Ascending aorta (tissue), 2 donors: ENCODE measurements at places on chromosomes 1 and 21.
A peak's percentile ranks its signal among the peaks of the same experiment; 100 is the strongest.

GRCh38 chr1:41449326-41449921 is 35.1 kb downstream of the EDN2 start:
- no peak for DNase-seq

- DNase-seq, result no peak
Observed at GRCh38 chr1:53982034-53982762, 35.8 kb downstream of the LDLRAD1 start.

DNA sequence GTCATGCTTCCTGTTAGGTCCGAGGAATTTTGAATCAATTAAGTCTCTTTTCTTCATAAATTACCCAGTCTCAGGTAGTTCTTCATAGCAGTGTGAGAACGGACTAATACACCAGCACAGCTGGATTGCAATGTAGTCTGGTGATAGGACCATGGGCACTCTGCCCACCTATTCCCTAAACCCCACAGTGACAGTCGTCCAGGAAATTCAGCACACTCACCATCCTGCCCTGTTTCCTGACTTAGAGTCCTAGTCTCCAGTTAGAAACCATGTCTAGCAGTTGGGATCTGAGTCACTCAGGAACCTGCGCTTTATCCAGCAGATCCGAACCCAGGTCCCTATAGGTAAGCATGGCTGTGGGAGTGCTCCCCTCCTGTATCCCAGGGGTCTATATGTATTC is 149.3 kb upstream of the TNR start:
- no peak for DNase-seq

- no peak for DNase-seq
Observed at GRCh38 chr1:169809370-169810095, 14.8 kb upstream of the METTL18 start.

DNA sequence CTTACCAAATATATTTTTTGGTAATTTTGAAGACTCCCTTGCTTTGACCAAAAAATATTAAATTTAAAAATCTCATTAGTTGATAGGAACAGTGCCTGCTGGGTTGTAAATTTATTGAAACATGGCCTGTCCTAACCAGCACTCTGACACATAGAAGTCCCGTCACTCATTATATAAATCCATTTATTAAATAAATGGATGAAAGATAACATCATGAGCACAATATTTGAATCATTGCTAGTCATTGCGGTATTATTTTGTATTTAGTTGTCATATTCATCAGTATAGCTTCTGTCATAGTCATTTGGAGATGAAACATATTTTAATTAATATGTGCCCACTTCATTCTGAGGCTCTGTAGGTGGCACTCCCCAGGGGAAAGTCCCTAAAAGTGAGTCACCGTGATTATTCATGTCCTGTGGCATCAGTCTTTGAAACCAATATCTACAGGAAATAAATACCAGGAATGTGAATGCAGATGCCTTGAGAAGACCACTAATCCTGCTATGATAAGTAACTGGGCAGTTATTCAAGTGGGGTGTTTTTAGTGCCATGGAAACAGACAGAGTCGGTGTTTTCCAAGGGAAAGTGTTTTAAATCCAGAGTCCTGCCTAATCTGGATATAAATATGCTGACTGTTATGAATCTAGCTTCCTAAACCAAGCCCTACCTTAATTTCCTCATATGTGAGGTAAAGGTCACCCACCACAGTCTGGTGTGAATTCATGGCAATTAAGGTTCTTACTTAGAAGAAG is 302.0 kb downstream of the DUSP10 start:
- no peak for DNase-seq

DNA sequence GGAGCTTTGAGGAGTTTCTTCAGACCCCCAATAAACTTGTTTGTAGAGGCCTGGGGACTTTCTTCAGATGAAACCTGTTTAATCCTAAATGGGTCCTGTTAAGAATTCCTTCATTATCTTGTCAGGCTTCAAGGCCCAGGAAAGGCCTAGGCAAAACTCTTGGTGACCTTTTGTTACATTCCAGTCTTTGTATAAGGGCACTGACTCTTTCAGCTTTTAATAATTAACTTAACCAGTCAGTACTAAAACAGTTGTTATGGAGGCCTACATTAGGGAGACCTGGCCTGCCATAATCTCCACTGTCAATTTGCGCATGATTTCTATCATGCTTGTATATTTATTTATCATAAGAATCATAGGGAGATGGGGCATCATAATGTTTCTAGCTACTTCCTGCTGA is 110.2 kb downstream of the FCRL5 start:
- no peak for DNase-seq

- no peak for DNase-seq
Observed at GRCh38 chr1:197781968-197782721, 6.9 kb upstream of the DENND1B start.

DNA sequence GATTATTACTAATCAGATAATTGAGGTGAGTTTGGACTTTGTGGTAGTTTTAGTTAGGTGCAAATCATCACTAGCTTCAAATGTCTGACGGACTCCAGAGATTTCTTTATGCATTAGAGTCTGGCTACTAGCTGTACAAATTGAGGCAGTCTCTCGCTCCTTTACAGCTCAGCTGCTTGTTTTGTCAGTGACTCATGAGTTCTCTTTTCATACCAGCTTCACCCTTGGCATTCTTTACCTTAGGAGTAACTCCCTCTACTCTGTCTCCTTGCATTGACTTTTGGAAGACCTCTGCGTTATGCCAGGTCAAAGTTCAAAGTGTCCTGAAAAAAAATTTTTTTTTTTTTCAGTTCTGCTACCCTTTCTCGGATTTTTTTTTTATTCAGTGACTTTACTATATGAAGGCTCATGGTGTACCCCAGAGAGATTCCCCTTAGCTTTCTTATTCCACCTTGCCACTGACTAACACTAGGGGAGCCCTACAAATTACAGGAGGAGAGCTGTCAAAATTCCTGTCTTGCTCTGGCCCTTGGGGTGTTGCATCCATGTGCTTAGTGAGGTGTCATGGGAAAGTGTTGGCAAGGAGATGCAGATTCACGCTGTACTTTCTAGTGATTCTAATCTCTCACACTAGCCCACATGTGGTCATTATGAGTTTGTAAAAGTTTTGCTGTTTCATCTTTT is 576.6 kb downstream of the ADGRL2 start:
- no peak for DNase-seq

DNA sequence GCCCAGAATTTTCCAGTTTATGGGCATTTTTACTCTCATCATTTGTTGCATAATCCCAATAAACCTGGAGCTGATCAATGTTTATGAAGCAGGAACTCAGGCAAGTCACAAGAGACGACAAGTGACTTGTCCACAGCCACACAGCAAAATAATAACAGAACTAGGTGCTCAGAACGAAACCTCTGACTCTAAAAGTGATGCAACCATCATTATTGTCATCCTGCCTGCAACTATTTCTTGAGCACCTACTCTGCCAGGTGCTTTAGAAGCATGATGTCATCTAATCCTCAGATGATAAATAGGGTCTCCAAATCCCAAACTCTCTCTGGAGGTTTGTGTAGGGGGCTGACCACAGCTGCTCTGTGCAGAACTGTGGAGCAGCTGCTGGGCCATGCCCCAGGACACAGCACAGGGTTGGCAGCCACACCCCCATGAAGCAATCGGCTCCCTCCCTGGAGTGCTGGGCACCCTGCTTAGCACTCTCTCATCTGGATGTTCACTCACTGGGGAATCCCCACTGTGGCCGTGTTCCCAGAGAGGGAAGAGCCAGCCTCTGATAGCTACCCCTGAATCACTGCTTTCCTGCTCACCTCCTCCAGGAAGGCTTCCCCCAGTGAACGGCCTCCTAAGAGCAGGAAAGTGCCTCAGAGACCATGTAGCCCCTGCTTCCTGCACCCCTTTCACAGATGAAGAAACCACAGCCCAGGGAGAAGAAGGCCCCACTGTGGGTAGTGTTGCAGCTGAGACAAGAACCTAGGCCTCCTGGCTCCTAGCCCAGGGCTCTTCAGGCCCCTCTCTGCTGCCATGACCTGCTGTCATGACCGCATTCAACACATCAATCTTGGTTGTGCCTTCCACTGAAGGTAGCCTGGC is 2.1 kb downstream of the TTC22 start:
- DNase-seq, result no peak

DNA sequence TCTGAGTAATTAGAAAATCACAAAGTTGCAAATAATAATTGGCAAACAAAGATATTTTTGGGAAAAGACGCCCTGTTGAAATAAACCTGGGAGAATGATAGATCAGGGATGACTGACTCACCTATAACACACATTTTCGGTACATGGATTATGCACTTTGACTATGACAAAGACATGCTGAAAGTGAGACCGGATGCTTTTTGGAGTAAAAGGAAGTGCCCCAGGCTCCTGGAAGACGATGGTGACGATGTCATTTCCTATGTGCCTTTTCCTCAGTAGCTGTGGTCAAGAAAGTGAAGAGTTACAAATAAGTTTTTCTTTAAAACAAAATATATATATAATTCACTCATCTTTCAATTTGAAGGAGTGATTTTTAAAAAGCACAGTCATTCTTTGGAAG is 158.7 kb downstream of the SIPA1L2 start:
- no peak for DNase-seq

GRCh38 chr1:43072314-43072713 is 99.8 kb downstream of the EBNA1BP2 start:
- no peak for DNase-seq

- DNase-seq, result no peak
Observed at GRCh38 chr1:59233444-59233843, 63.5 kb upstream of the FGGY start.

GRCh38 chr1:182249201-182249676 is 142.4 kb downstream of the GLUL start:
- no peak for DNase-seq

DNA sequence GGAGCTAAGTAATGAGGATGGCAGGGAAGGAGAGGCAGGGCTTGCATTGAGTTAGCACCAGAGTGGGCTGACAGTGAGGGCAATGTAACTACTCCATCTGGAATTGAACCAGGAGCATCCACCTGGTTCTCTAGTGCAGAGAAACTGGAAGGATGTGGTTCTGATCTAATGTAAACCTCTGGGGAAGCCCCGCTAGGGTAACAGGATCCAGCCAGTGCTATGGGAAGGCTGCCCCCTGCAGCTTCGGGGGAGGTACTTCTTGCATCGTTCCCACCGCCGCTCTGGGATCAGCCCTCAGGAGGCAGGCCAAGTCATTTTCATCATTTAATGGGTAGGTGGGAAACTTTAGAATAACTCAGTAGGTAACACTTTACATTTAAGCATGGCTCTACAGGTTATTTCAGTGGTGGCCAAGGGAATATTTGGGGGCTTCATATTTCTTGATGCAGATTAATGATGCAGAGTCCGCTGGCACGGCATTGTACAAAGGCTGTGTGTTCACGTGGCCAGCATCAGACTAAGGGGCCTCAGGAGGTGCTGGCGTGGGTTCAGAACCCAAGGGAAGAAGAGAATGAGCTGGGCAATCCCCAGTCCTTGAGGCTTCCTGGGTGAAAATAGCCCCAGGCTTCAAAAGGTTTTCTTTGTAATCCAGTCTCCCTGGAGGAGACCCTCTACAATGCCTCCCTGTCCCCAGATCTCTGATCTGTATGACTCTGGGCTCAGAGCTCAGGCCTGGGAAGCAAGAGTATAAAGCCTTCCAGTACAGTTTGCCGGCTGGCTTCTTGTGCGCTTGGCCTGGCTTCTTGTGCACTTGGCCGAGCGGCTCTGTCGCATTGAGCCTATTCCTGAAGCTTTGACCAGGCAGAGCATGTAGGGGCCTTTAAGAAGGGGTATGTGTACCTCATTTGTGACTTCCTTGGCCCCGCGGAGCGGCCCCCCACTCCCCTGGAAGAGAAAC is 26.4 kb upstream of the KAZN start:
- no peak for DNase-seq

GRCh38 chr1:25145775-25146393 is 86.4 kb downstream of the SYF2 start:
- no peak for DNase-seq

- DNase-seq, result no peak
Observed at GRCh38 chr1:55018395-55018794, 19.7 kb downstream of the BSND start.

GRCh38 chr1:6569033-6569432 is 10.8 kb upstream of the ZBTB48 start:
- no peak for DNase-seq

DNA sequence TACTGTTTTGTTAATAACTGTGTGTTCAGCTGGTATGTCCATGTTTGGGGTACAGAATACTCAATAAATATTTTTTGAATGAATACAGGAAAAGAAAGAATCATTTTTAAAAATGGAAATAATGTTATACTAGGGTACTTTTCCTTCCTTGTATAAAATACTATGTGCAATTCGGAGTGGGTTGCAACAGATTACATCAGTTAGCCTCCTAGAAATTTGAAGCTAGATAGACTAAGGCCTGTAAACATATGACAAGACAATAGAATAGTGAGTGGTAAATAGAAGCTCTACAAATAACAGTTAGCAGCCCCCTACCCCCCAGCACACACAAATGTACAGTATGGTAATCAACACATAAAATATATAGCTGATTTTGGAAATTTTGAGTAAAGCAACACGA is 195.9 kb downstream of the KCNT2 start:
- DNase-seq, result no peak

GRCh38 chr1:92459871-92460320 is 26.8 kb downstream of the GFI1 start:
- DNase-seq, result no peak

GRCh38 chr1:191714845-191715244 is 443.4 kb upstream of the RGS18 start:
- DNase-seq, result no peak

- DNase-seq, result no peak
Observed at GRCh38 chr1:243393096-243393495, 137.3 kb downstream of the SDCCAG8 start.

- DNase-seq, result peak; percentile 79
Observed at GRCh38 chr1:244353551-244354091, 98.1 kb downstream of the ADSS2 start.

GRCh38 chr1:17922833-17923232 is 167.7 kb downstream of the ACTL8 start:
- no peak for DNase-seq

DNA sequence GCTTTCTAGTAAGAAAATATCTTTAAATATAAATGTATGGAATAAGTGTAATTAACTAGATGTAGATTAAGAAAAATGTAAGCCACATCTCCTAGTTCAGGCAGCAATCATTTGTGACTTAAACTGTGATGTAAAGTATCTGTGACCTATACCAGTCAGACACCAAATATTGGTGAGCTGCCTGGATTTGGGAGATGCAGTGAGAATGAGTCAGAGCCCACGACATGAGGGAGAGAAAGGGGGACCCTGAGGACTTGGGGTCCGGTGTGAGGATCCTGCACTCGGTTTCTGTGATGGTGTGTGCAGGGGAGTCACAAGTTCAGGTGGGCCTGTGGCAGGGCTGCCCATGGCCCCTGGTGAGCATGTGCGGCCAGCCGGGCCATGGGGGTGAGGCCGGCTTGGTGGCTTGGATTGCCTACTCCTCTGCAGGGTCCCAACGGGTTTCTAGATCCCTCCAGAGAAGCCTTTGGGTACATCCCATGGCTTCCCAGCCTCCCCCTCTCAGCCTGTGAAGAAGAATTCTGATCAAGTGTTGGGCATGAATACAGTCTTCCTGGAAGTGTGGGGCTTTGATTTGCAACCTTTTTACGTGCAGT is 19.0 kb upstream of the ABCG1 start:
- DNase-seq, result no peak

GRCh38 chr1:15100121-15100879 is 53.2 kb upstream of the TMEM51 start:
- no peak for DNase-seq
